ENCODE measurements at places on chromosomes 3 and 15.

DNA sequence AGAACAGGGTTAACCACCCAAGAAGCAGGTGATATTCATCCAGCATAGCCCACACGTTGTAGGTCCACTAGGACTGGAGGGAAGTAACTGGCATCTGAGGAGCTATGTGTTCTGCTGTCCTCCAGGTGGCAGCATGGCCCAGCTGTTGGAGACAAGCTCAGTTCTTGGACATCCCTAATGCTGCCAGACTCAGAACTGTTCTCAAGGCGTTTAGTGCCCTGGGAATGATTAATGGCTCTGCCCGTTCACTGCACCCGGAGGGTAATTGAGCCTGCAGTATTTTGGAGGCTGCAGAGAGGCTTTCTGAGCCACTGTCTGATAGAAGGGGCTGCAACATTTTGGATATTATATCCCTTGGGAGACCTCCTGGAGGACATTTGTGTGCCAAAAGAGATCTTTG, 521.3 kb upstream of the SEMA6D start:
- DNase-seq, result peak; percentile 89

GRCh38 chr15:84748274-84749110, at the start of gene ZNF592:
Gene ZNF592 (plus strand): TSS chr15:84748592. CDS start chr15:84782676, 34,084 bp downstream.
- peak; percentile 93 for DNase-seq

DNA sequence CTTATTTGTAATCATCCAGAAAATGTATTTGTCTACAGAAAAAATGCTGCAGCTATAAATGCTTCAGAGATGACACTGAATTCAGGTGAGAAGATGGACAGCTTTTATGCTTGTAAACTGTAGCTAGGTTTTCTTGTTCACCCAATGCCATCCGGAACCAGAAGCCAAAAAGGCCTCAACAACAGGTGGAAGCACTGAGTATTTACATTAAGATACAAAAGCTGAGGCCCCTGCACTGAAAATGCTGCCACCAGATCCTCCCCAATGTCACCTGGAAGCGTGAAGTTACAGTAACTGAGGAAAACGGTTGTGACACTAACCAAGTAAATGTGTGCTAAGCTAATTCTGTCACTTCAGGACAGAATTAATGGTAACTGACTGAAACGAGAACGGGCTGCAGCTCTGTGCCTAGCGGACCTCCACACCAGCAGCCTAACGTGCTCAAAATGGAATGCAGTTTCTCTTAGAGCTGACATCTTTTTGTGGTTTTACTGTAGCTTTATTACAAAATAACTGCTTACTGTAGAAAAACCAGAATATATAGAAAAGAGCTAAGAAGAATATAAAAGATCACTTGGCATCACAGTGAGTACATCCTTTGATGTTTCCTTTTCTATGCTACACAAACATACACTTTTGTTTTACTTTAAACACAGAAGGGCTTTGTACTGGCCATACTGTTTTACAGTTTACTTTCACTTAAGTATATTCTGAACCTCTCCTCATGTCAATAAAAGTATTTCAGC, 7.6 kb downstream of the CHSY1 start:
- no peak for DNase-seq

- DNase-seq, result no peak
These were observed 96.3 kb upstream of the MBNL1 start for GRCh38 chr3:152172460-152172859.

DNA sequence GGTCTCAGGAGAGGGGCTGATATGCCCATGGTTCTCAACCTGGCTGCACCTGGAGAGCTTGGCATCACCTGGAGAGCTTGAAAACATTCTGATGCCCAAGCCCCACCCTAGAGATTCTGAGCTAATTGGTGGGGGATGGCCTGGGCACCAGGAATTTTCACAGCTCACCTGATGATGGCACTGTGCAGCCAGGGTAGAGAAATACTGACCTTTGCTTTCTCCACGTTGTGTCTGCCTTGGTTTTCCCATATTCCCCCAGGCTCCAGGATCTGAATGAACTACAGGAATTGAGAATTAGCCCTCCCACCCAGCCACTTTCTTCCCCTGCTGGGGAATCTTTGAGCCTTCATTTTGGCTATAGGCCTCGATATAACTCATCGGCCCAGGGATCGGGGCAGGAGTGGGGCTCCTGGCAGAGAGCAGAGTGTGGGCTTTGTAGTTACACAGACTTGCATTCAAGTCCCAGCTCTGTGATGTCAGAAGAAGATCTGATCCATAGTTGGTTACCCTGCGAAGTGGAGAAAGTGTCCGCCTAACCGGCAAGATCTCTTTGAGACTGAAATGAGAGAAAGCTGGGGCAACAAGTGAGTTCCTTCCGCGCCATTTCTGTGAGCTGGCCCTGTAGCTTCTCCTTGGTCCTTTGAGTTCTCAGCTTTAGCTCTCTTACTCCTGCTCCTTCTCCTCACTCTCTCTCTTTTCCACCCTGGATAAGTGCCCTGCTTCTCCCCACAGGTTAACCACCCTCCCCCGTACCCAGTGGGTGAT, 33.1 kb upstream of the UBE2Q2 start:
- no peak for DNase-seq

DNA sequence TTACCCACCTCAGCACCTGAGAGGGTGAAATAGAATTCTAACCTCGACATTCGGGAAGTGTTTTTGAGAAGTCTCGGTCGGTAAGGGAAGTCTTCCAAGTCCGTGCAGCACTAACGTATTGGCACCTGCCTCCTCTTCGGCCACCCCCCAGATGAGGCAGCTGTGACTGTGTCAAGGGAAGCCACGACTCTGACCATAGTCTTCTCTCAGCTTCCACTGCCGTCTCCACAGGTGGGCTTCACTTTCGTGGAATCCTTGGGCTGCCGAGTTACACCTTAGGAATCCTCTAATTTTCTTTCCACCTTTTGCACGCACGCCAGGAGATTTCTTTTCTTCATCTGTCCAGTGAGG, 775 bp downstream of the CCNDBP1 start:
- no peak for DNase-seq

DNA sequence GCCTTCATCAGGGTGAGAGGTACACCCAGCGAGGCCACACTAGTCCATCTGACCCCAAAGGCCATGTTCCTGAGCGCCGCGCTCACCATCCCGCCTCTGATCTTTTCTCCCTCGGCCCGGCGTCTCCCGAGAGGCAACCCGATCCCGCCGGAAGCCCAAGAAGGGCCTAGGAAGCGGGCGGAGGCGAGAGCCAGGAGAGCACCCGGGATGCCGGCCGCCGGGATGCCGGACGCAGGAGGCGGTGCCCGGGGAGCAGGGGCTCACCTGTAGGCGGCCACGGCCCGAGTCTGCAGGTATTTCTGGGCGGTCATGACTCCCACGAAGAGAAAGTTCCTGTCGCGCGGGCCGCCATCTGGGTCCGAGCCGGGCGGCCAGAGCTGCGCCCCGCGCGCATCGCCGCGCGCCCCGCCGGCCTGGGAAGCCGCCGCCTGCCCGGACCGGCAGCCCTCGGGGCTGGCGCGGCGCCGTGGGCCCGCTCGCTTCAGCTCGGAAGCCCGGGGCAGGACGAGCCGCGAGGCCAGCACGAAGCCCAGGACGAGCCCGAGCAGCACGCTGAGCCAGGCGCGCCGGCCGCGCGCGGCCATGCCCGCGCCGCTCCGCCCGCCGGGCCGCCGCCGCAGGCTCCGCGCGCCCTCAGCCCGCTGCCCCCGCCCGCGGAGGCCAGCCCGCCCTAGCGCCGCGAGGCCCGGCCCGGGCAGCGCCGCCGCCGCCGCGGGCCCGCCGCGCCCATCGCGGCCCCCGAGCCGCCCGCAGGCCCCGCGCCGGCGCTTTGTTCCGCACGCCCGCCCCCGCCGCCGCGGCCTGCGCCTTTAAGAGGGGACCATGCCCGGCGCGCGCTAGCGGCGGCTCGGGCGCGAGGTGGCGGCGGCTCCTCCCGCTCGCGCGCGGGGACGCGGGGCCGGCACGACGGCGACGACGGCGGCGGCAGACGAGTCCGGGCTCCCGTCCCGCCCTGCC, 697 bp downstream of the CHSY1 start:
- DNase-seq, result peak; percentile 76

DNA sequence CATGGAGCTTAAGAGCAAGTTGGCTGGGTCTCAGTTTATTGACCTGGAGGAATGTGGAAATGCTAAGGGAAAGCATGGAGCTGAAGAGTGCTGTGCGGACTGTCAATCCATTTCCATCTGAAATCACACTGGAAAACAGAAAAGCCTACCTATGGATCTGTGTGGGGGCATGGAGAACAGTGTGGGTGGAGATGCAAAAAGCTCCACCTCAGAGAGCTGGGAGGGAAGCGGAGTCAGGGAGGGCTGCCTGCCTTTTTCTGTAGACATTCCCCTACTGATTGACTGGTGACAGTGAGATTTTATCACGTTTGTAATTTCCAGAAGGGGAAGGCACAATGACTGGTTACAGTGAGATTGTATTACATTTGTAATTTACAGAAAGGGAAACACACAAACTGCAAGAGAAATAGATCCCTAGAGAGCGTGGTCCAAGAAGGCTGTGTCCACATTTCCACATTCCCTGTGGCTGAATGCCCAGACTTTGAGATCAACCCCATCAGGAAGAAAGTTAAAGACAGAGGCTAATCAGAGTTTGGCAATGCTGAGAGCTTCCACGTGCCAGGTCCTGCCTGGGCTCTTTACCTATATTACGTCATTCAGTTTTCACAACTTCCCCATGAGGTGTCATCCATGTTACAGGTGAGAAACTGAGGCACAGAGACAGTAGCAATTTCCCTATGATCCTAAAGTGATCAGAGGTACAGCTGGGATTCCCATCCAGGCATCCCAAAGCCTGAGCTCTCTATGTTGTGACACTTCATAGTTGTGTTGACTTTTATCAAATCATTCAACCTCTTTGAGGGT, 67.7 kb upstream of the NSMCE3 start:
- DNase-seq, result no peak

DNA sequence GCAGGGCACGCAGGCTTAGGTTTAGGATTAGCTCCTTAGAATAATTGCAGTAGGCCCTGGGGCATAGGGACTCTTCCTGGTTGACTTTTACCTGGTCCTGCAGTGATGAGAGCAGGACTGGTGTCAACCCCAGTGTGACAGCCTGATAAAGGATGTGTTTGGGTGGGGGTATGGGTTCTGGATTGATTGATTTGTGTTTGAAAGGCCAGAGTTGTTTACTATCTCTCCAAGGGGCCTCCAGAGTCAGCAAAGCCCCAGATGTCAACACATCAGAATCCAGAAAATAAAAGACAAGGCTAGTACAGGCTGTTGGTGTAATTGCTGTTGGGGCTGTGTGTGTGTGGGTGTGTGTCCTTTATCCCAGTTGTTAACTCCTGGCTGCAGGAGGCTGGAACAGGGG, 122.3 kb downstream of the CHRNA7 start:
- DNase-seq, result no peak

DNA sequence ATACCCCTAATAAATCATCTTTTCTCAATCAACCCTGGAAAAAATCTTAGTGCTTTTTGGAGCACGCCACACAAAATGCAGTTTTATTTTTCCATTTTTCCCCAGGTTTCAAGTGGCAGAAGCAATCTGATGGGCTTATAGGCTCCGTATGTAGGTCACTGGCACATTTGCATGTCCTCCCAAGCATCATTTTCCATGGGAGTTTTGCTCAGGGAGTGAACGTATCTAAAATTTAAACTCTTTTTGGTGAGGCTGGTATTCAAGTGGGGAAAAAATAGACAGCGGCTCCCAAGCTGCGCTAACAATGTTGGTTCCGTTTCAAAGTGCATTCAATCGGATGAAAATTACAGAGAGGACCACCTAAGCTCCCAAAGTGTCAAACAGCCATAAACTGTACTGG, 233.4 kb downstream of the MEX3B start:
- no peak for DNase-seq

DNA sequence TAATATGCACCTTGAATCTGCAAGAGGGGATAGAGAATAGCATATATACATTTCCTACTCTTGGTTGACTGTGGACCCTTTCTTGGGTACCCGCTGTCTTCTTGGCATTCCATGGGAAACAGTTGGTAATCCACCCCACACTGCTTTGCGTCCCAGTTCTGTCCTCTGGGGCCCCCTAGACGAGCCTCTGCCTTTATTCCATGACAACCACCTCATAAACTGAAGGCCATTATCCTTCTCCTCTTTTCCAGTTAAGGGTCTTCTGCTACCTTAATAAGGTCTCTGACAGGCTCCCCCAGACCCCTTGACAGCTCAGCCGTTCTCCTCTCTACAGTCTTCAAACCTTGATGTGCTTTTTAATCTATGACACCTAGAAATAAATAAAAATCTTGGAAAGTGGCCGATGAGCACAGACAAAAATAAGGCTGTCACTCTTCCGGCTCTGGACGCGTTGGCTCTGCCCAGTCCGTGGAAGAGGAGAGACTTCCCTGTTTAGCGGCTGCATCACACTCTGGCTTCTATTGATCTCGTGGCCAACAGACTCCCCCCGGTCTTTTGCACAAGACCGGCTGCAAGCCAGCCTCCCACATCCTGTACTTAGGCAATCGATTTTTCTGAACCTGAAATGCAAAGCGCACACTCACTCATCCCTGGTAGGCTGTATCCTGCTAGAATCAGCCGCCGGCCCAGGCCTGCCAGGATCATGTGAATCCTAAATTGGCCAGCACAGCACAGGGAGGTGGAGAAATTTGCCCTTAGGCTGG, 251.0 kb upstream of the TLE3 start:
- peak; percentile 72 for DNase-seq

GRCh38 chr15:65550681-65551098, 20.4 kb downstream of the HACD3 start:
- no peak for DNase-seq

DNA sequence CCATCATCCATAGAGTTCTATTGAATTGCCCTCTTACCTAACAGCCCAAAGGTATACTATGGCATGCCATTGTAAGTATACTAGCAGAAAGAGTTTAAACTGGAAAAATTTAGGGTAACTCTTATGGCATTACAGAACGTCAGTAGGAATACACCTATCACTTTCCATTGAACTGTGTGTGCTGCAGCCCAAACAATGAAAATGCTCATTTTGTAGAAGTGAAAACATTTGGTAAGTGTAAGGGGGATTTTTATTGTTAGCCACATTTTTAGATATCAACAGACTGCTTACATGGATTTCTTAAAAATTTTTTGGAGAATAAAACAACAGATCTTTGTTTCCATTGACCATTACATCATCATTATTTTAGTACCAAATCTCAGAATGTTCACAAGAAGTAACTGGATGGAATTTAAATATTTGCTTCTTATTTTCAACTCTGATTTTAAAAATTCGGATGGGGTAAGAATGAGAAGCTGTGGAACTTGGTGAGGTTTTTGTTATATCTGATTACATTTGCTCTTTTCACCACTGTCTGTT, 245.9 kb downstream of the UBE2E2 start:
- no peak for DNase-seq

- DNase-seq, result no peak
These were observed 94.1 kb downstream of the ASB7 start for GRCh38 chr15:100696452-100696851.

DNA sequence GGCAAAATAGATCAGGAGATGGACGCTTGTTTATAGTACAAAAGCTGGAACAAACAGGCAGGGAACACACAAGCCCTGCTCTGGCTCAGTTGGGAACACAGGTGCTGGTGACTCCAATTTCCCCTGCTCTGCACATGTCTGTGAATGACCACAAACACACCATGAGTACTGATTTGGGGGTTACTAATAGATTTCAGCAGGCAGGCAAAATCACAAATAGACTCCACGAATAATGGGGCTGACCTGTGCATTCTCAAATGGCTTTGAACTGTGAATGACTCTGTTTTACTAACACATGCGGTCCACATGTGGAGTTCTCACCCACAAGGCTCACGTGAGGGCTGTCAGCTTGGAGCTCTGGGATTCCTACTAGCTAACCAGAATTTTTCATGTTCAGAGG, 3.9 kb downstream of the RTP3 start:
- DNase-seq, result no peak
